ENCODE measurements at places on chromosomes 11 and 22.

DNA sequence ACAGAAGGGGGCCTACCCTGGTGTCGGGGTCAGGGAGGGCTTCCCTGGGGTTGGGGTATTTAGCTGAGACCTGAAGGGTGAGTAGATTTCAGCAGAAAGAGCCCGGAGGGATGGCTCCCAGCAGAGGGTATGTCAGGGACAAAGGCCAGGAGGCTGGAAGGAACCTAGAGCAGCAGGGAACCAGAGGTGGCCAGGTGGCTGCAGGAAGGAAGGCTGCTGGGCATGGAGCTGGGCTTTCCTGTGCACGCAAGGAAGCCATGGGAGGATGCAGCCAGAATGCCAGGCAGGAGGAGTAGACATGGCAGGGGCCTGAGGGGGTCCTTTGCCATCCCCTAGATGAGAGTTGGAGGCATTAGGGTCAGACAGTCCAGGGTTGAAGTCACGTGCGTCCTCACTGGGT, 27.4 kb upstream of the RELT start:
- DNase-seq, result peak; percentile 43

GRCh38 chr22:20126284-20127029, 5.1 kb upstream of the ZDHHC8 start:
- no peak for DNase-seq

GRCh38 chr22:22512951-22513350, 4.4 kb upstream of the ZNF280B start:
- DNase-seq, result no peak

- DNase-seq, result no peak
Observed at GRCh38 chr22:20395181-20395906, 1.4 kb downstream of the ZNF74 start.

DNA sequence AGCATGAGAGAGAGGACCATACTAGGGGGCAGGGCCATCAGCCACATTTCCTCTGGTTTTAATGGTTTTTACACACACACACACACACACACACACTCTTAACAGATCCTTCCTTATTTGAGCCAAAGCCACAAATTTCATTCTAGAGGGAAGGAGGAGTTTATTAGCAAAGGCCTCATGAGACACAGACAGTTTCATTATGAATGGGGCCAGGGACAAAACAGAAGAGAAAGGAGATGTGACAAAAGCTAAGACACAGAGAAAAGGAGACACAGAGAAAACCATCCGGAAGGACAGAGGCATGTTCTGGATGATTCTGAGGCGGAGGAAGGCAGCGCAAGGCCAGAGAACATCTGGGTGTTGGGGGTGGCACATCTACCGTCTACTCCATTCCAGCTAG, 32.2 kb upstream of the ARFGAP3 start:
- DNase-seq, result no peak

GRCh38 chr22:42202669-42203068, 67.8 kb downstream of the TCF20 start:
- DNase-seq, result no peak

DNA sequence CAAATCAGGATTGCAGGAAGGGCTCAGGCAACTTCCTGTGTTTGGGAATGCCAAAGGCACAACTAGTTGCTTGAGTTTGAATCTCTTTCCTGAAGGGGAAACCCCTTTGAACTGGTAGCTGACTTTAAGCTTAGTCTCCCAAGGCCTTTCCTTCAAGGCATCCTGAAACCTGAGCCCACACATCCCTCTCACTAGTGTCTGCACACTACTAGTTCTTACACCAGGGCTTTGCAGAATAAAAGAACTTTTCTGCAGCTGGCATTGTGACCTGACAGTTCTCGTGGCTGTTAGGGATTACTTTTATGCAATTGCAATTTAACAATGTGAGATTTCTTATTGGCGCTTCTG, 95.4 kb downstream of the EXT2 start:
- no peak for DNase-seq

DNA sequence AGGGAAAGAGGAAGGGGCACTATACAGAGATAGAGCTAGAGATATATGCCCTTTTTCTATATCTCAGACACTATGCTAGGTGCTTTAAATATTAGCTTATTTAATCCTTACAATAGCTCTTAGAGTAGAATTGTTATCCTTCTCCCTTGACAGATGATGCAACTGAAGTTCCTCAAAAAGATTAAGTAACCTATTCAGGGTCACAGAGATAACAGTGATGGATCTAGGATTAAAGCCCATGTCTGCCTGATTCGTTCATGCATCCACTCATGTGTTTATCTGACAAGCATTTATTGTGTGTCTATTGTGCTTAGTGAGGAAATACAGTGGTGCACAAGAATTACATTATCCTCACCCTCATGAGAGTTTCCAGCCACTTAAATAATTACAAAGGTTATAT, 8.7 kb downstream of the CCDC83 start:
- DNase-seq, result no peak

GRCh38 chr22:27994481-27995331, 75.7 kb upstream of the PITPNB start:
- DNase-seq, result peak; percentile 61

DNA sequence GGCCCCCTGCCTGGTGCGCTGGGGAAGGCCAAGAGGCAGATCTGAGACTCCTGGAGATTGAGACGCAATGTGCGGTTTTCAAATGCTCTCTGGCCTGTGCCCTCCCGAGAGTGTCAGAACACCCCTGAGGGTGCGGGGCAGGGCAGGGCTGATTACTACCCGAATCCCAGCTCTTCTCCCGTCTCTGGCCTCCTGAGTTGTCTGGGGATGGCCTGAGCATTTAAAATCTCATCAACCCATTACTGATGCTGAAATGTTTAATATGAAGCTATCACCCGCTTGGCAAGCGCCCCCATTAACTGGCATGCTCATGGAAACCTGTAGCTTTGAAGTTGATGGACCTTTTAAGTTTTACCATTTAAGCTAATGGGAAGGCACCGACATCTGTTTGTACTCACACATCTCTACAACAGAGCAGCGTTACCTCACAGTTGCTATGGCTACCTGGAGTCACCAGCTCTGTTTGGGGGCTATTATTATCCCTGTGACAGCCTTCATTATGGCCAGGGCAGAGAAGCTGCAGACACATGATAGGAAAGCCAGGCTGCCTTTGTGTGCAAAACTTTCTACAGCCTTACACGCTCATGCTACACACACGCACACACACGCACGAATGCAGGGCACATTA, 3.6 kb upstream of the MB start:
- peak; percentile 57 for DNase-seq

GRCh38 chr22:44931077-44931540, 78.7 kb downstream of the PHF21B start:
- DNase-seq, result peak; percentile 85

Measured in Right ventricle myocardium inferior (tissue), 1 donor.